Activated CD4-positive, alpha-beta T cell treated with anti-CD3 and anti-CD28 coated beads, Interleukin-2, amount 50 U/mL, for 24 hours (primary cell): ENCODE measurements at places on chromosomes 4 and X.

GRCh38 chr4:62644372-62644771, 1444.2 kb downstream of the ADGRL3 start:
- DNase-seq = no peak

GRCh38 chr4:56748271-56748670, 67.2 kb upstream of the HOPX start:
- DNase-seq = no peak

- DNase-seq = peak; percentile 30
These were observed 34.3 kb downstream of the NLGN3 start for GRCh38 chrX:71178908-71179307.

- DNase-seq = no peak
These were observed 58.1 kb downstream of the PHEX start for GRCh38 chrX:22090181-22090580.

GRCh38 chrX:119941336-119941735, 2.2 kb downstream of the NKAP start:
- no peak for DNase-seq

DNA sequence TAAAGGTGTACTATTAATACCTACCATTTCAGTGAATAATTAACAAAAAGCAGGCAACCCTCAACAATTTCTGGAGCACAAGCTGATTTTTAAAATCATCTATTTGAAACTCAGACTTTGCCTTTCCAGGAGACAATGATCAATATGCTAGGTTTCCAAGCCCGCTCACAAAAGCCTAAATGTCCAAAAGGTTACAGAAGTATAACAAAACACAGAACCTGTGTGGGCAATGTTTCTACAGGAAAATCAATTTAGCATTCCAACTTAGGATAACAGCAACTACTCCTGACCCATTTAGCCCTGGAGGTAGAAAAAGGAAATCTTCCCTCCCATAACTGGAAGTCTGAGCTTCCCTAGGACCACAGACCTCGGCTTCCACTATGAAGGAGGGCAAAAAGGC, 3.9 kb downstream of the TAB3 start:
- no peak for DNase-seq

DNA sequence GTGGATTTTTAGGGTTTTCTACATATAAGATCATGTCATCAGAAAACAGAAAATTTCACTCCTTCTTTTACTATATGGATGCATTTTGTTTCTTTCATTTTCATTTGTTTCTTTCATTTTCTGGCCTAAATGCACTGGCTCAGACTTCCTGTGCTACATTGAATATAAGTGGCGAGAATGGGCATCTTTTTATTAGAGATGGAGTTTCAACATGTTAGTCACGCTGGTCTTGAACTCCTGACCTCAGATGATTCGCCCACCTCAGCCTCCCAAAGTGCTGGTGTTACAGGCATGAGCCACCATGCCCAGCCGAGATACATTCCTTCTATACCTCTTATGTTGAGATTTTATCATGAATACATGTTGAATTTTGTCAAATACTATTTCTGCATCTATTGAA, 61.8 kb downstream of the BRWD3 start:
- DNase-seq = no peak

DNA sequence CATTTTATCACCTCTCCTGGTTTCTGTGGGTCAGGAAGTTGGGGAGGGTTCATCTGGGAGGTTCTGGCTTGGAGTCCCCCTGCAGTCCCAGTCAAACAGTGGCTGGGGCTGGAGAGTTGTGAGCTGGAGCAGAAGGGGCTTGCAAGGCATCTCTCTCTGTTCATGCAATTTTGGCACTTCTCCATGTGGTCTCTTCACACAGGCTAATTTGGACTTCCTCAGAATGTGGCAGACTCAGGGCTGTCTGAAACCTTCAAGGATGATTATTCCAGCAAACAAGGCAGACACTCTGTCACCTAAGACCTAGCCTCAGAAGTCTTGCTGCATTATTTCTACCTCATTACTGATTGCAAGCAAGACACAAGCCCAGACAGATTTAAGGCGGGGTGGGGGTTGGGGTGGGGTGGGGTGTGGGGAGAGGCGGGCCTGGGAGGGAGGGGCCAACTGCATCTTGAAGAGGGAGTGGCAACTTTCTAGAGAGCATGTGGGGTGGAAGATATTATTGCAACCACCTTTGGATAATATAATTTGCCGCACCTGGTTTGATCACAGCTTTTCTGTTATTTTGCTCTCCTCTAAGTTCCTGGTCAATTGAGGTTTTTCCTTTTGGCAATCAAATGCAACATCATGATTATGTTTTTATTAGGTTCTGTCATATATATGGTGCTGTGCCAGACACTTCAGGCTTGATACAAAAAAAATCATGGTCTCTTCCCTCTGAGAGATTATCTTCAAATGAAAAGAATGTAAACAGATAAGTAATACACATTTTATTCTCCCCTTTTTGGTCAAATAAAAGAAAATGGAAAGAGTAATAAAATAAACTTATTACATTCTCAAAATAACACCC, 799.5 kb downstream of the RPA4 start:
- no peak for DNase-seq

DNA sequence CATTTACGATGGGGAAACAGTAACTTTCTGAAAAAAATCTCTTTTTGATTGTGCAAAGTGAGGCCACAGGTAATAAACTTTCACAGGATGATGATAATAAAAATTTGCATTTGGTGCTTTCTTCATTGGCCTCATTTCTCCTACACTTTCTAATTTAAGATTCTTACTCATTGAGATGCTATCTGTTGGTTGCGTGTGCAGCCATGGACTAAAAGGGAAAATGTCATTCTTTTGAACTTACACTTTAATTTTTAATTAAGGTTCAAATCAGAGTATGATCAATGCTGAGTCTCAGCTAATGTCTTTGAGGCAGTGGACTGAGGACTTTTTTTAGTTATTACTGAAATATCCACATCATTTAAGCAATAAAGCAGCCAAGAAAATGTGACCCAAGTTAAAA, 87.6 kb downstream of the SEL1L3 start:
- DNase-seq = no peak

GRCh38 chr4:18435781-18436180, 414.2 kb upstream of the LCORL start:
- DNase-seq = no peak

- DNase-seq = no peak
These were observed 15.2 kb downstream of the ADGRG2 start for GRCh38 chrX:19107035-19107434.
